IgD-negative memory B cell (primary cell): ENCODE measurements at places on chromosomes 3 and 15. TPM values are rescaled to one million over a fixed set of nuclear protein-coding genes. Genes with fewer than 3 reads are reported as not detected.

The ITIH4 gene
- not detected for polyA plus RNA-seq

The MST1 gene
- 1.3 TPM for polyA plus RNA-seq

The TYRO3 gene
- not detected for polyA plus RNA-seq

The CGNL1 gene
- 0.16 TPM for polyA plus RNA-seq

The THRB gene
- polyA plus RNA-seq: 0.38 TPM

The GABRB3 gene
- polyA plus RNA-seq: not detected

The KCNMB3 gene
- polyA plus RNA-seq: 3.4 TPM

The TEX9 gene
- 31.2 TPM for polyA plus RNA-seq

The TTC21A gene
- 5.5 TPM for polyA plus RNA-seq

The CLRN1 gene
- polyA plus RNA-seq: not detected

The LRRC49 gene
- polyA plus RNA-seq: not detected

The EFCC1 gene
- polyA plus RNA-seq: not detected

The SEMA5B gene
- not detected for polyA plus RNA-seq

The SUSD5 gene
- polyA plus RNA-seq: not detected

The ANKUB1 gene
- not detected for polyA plus RNA-seq

The EFL1 gene
- polyA plus RNA-seq: 17.4 TPM

The RBM6 gene
- 65.1 TPM for polyA plus RNA-seq

The GOLGA8S gene
- polyA plus RNA-seq: not detected

The SLC28A2 gene
- not detected for polyA plus RNA-seq

The SH2D7 gene
- polyA plus RNA-seq: not detected

The LIPC gene
- polyA plus RNA-seq: 0.95 TPM

The HGD gene
- polyA plus RNA-seq: 0.24 TPM

The GOLGA8B gene
- polyA plus RNA-seq: 7.6 TPM

The SLC51B gene
- polyA plus RNA-seq: not detected

The CPN2 gene
- not detected for polyA plus RNA-seq

The TM6SF1 gene
- polyA plus RNA-seq: 0.29 TPM

The TNIK gene
- polyA plus RNA-seq: 3.0 TPM

The CPEB1 gene
- polyA plus RNA-seq: 0.11 TPM

The MORC1 gene
- not detected for polyA plus RNA-seq

The PLSCR5 gene
- not detected for polyA plus RNA-seq

The ERC2 gene
- not detected for polyA plus RNA-seq

The TMEM45A gene
- 0.14 TPM for polyA plus RNA-seq

The ABHD17C gene
- 0.11 TPM for polyA plus RNA-seq

The VGLL3 gene
- polyA plus RNA-seq: not detected

The MAN2A2 gene
- polyA plus RNA-seq: 9.1 TPM

The SGO1 gene
- 8.3 TPM for polyA plus RNA-seq

The TMEM108 gene
- not detected for polyA plus RNA-seq

The ACAN gene
- not detected for polyA plus RNA-seq
